Heart left ventricle (tissue), 16 donors: ENCODE measurements at places on chromosomes 11 and 22.

DNA sequence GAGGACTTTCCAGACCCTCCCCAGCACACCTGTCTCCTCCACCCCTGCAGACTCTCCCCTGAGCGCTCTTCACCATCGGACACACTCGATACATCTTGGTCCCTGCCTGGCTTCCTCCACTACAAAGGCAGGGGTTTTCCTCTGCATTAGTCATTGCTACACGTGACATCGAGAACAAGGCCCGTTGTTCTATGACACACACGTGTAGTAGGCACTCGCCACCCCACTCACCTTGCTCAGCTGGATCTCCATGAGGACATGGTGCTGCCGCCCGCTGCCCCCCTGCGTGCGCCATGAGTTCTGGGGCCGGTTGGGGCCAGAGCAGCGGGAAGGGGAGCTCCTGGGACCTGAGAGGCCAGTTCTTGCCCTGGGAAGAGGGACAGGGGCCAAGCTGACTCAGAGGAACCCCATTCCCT lies 16.7 kb downstream of the ATG2A start:
- no peaks in the 10 kb centered on the region for H3K27me3 ChIP-seq
- H3K4me1 ChIP-seq, result no peaks in the 10 kb centered on the region
- H3K36me3 ChIP-seq, result peaks cover 38% of the 10 kb centered on the region
- no peak overlapping the region for H3K4me3 ChIP-seq

- H3K36me3 ChIP-seq, result no peaks in the 10 kb centered on the region
- DNase-seq, result no peak
- H3K4me1 ChIP-seq, result peaks cover 12% of the 10 kb centered on the region
- H3K27ac ChIP-seq, result no peak overlapping the region
- no peak overlapping the region for H3K4me3 ChIP-seq
Observed at GRCh38 chr11:623999-624704, 603 bp downstream of the CDHR5 start.

GRCh38 chr22:39456522-39457197 lies at the start of gene MGAT3:
MGAT3 (plus strand) TSS chr22:39457012; CDS start chr22:39487348, 30,336 bp downstream.
- H3K27ac ChIP-seq, result peak within 1 kb of the TSS; percentile 74
- no peaks in the 10 kb centered on the region for H3K4me1 ChIP-seq

GRCh38 chr11:64074239-64074638 lies 38.5 kb downstream of the FLRT1 start:
- H3K27me3 ChIP-seq, result no peaks in the 10 kb centered on the region
- H3K36me3 ChIP-seq, result no peaks in the 10 kb centered on the region
- DNase-seq, result no peak
- H3K4me1 ChIP-seq, result peaks cover 7% of the 10 kb centered on the region

DNA sequence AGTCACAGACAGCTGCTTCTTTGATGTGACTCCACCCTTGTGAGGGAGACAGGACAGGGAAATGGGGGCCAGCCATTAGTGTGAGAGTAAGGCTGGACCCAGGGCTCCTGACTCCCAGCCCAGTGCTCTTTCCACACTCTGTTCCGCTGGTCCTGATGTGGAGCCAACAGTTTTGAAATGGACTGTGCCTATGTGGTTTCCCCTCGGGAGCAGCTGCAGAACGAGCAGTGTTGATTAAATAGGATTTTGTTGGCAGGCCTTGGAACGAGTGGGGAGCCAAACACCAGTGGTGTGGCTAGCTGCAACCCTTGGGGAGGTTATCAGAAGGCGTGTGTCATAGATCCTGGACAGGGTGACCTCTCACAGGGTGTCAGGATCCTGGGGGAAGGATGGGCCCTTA lies 66.5 kb upstream of the AMPD3 start:
- no peak for DNase-seq
- H3K27me3 ChIP-seq, result no peaks in the 10 kb centered on the region

DNA sequence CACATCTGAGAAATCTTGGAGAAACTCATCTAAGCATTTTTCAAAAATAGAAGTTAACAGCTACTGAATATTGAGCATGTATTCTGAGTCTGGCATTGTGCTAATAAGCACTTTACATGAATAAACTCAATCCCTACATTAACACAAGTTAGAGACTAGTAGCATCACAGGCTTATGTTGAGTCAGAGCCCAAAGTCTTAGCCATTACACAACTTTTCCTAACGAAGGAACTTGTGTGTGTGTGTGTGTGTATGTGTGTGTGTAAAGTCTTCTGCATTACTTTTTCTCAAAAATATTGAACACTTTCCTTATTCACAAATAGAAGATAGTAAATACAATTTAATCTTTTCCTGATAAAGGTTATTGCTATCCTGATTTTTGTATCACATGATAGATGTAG lies 8.7 kb upstream of the CLPB start:
- no peak overlapping the region for H3K27ac ChIP-seq
- H3K4me3 ChIP-seq, result no peak overlapping the region
- peaks cover 15% of the 10 kb centered on the region for H3K4me1 ChIP-seq
- H3K36me3 ChIP-seq, result no peaks in the 10 kb centered on the region
- no peak for DNase-seq
- H3K27me3 ChIP-seq, result no peaks in the 10 kb centered on the region

GRCh38 chr11:2452321-2453012 lies 7.7 kb downstream of the KCNQ1 start:
- H3K4me1 ChIP-seq, result peaks cover 13% of the 10 kb centered on the region
- no peak overlapping the region for H3K27ac ChIP-seq
- H3K36me3 ChIP-seq, result no peaks in the 10 kb centered on the region
- no peak overlapping the region for H3K4me3 ChIP-seq
- no peaks in the 10 kb centered on the region for H3K27me3 ChIP-seq

DNA sequence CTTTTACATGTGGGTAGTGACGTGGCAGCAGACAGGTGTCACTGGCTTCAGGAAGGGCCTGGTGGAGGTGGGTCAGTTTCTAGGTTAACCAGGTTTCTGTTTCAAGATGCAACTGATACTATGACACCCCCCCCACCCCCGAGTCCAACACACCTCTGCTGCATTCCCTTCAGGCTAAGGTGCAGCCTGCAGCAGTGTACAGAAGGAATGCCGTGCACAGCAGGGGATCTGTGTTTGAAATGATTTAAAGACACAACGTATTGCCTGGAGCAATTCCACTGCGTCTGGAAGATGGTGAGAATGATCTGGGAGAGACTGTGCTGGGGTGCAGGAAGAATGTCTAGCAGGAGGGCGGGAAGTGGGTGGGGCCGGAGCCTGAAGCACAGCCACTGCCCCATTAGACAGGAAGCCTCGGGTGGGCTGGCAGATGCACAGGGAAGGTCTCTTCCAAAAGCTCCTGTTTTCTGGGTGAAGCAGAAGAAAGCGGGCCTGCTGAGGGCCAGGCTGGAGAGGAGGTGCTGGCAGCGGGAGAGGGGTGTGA lies 11.9 kb upstream of the TESMIN start:
- no peaks in the 10 kb centered on the region for H3K4me1 ChIP-seq
- DNase-seq, result no peak
- H3K27me3 ChIP-seq, result no peaks in the 10 kb centered on the region
- peaks cover 88% of the 10 kb centered on the region for H3K36me3 ChIP-seq
- no peak overlapping the region for H3K4me3 ChIP-seq

DNA sequence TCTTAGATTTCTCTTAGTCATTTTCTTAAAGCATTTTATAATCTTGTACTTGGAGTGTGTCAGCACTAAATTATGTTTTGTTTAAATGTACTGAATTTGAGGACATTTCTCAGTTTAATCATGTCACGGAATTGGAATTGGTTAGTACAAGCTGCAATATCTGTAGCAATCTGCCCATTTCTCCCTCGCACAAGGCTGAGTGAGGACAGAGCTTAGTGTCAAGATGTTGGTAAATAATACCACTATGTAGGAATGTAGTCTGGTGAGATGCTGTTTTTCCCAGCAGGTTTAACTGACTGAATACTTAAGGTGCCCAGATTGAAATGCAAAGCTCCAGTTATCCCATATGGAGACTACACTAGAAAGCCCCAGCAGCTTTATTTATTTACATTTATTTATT lies 30.6 kb downstream of the SREBF2 start:
- H3K27me3 ChIP-seq, result no peaks in the 10 kb centered on the region
- no peak overlapping the region for H3K27ac ChIP-seq
- DNase-seq, result no peak
- peaks cover 38% of the 10 kb centered on the region for H3K4me1 ChIP-seq

GRCh38 chr11:116478205-116478604 lies 294.6 kb downstream of the BUD13 start:
- H3K36me3 ChIP-seq, result no peaks in the 10 kb centered on the region
- H3K4me1 ChIP-seq, result no peaks in the 10 kb centered on the region
- no peak for DNase-seq
- H3K4me3 ChIP-seq, result no peak overlapping the region
- no peak overlapping the region for H3K27ac ChIP-seq
